ENCODE measurements at places on chromosomes 12 and 14. TPM values are rescaled to one million over a fixed set of nuclear protein-coding genes. Genes with fewer than 3 reads are reported as not detected.

The P3H3 gene
- total RNA-seq, result 15.7 TPM

The MEG3 gene
- 6.5 TPM for total RNA-seq

The AVPR1A gene
- total RNA-seq, result 2.5 TPM

The TMPRSS12 gene
- total RNA-seq, result not detected

The MRPS35 gene
- 31.3 TPM for total RNA-seq

The CCDC198 gene
- not detected for total RNA-seq

Data from upper lobe of left lung (tissue), 6 donors.